AML-193 (cell line): ENCODE measurements at places on chromosomes 7 and 10.

GRCh38 chr10:69839696-69840345 lies 38.1 kb downstream of the COL13A1 start:
- DNase-seq = no peak

DNA sequence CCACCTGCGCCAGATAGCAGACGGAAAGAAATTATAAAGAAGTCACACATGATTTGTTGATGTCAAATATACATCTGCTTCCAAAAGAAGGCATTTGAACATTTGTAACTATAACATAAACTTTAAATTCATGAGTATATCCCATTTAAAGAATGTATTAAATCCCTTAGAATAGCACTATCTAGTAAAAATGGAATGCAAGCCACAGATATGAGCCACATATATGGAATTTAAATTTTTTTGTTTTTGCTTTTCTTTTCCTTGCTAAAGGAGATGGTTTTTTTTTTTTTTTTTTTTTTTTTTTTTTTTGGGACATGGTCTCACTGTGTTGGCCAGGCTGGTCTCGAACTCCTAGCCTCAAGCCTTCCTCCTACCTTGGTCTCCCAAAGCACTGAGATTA lies 730.8 kb downstream of the PHTF2 start:
- DNase-seq = no peak

GRCh38 chr10:21424459-21424861 lies 101.0 kb downstream of the SKIDA1 start:
- no peak for DNase-seq

DNA sequence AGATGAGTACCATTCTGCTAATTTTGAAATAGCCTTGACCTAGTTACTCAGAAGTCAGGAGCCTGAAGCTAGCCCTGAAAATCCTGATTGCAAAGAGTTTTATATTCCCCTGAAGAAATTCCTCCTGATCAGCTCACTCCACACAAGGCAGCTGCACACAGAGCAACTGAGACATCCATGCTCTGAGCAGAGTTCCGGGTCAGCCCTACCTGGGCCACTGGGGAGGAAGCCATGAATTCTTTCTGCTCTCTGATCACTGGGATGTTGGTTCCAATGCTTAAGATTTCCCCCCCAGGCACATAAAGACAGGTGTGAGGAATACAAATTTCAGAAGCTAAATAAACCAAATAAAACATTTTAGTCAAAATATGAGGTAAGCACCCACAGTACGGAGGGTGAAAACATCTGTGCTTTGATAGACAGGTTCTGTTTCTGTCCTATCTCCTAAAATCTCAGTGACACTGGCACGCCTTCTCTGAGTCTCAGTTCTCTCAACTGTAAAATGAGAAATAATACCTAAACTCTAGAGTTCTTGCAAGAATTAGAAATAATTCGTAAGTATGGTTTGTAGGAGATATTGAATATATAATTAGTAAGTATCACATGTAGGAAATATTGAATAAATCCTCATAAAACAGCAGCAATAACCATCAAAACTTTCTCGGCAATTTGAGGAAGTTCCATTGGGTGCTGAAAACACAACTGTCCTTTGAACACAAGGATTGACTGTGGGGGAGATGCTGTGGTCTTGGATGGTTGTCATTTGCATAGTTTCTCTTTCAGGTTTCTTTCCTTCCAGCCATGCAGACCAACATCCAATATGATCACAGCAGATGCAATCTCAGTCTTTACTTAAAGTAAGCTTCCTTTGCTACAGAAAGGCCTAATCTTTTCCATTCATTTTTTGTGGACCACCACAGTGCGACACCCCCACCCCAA lies 133.0 kb upstream of the TNS3 start:
- DNase-seq = no peak

DNA sequence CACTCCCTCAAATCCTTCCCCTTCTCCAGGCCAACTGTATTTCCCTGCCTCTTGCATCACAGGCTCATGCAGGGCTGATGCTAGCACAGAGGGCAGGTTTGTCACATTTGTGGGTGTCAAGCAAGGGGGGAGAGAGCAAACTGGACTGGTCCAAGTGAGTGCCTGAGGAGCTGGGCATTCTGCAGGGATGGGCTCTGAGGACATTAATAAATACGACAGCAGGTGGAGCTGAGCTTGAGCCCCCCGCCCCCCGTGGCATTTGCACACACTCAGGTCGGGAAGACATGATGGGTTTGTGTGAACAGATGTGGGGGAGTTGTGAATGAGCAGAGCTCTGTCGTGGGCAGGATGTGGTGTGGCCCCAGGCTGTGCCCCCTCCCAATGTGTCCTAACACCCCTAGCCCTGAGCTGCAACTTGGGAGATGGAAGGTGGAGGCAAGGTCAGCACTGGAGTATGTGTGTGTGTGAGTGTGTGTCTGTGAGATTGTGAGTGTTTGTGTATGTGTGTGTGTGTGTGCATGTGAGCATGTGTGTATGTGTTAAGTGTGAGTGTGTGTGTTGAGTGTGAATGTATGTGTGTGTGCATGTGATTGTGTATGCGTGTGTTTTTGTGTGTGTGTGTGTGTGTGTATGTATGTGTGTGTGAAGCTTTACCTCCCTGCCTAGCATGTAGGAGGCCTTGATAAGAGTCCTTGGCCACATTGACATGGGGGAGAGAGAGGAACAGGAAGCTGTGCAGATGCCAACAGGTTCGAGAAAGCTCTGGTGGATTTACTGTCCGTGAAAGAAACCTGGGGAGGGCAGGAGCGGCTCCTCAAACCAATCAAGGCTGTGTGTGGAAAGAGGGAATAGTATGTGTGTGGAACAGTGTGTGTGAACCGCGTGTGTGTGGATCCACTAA lies 9.1 kb downstream of the RASSF4 start:
- peak; percentile 79 for DNase-seq

DNA sequence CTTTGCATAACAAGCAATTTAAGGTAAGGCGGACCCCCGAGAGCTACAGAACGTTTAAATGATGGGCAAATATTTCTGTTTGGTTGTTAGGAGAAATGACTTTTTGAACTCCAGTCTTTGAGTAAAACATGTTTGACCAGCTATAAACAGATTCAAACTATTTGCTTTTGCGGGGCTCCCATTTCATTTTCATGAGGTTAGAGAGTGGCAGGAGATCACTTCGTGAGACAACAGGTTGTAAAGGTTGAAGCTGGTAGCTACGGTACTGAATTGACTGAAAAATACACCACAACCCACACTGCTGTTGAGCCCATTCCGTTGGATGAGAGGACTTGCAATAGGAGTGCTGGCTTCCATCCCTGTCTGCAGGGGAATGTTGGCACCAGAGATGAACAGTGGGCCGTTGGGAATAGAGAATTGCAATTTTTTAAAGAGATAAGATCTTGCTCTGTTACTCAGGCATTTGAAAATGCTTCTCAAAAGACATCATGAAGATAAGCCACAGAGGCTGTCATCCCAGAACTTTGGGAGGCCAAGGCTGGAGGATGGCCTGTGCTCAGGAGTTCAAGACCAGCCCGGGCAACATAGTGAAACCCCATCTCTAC lies 65.7 kb upstream of the CARD11 start:
- DNase-seq = no peak

DNA sequence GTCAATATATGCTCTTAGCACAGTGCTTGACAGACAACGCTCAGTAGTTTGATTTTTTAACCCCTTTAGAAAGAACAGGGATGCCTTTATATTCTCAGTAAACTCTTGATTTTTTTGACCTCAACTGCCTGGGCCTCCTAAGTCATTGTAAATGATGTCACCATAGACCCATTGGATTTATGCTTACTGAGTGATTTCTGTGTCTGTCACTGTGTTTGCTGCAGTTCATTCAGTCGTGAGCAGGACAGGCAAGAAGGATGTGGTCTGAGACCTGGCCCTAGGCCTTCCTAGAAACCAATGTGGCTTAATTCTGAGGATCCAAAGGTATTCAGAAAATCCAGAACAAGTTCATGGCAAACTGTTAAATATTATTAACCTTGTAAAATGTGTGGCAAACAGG lies 868.1 kb downstream of the XPNPEP1 start:
- DNase-seq = no peak

DNA sequence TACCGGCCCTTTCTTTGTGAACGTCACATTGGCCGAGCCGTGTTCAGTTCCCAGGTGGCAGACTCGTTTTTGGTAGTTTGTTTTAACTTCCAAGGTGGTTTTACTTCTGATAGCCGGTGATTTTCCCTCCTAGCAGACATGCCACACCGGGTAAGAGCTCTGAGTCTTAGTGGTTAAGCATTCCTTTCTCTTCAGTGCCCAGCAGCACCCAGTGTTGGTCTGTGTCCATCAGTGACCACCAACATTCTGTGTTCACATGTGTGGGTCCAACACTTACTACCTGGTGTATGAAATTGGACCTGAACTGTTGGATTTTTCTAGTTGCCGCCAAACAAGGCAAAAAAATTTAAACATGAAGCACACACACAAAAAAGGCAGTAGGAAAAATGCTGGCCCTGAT lies 9.9 kb upstream of the CSGALNACT2 start:
- no peak for DNase-seq

GRCh38 chr10:115026746-115027140 lies 66.4 kb upstream of the ATRNL1 start:
- DNase-seq = no peak

DNA sequence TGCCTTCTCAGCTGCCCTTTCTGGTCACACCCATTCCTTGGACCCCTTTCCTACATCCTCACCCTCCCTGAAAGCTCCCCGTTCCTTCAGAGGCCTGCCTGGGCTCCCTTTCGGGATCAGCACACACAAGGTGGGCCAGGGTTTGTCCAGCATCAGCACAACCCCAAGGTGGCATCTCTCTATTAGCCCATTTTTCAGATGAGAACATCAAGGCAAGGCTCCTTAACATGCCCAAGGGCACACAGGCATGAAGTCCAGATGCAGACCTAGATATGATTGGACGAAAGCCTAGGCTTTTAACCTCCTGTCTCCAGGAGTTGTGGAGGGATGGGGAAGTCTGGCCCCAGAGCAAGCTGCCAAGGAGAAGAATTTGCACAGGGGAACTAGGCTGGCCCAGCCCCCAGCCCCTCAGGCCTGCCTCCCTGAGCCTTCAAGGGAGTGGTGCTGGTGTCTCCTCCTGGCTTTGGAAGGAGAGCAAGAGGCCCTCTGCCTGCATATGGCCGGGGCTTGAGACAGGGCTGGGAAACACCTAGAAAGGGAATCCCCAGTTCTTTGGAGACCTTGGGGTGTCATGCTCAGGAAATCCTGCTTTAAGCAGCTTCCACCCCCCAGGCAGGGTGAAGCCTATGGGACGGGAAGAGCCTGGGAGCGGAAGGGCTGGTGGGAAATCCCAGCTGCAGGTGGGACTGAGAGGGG lies 9.0 kb upstream of the VSIR start:
- no peak for DNase-seq

DNA sequence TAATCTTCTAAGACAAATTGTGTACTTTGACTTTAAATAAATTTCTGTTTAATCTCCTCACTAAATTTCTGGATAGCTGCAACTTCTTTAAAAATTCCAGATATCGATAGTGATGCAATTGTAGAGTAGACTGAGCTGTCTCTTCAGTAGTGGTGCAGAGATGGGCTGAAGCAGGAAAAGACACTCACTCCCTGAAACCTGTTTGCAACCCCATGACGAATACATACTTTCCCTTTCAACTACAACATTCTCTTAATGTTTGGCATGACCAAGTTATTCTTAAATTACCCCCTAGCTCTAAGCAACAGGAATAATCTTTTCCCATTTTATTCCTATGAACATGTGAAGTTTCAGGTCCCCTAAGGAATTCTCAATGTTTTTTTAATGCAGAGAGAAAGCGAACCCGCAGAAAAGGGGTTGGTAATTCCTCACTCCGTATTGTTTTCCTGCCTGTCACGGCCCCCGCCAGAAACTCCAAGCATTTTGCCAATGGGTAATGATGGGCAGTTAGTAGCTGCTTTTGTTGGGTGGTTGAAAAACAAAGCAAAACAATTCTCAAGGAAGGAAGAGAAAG lies 1.3 kb downstream of the THSD7A start:
- DNase-seq = no peak

DNA sequence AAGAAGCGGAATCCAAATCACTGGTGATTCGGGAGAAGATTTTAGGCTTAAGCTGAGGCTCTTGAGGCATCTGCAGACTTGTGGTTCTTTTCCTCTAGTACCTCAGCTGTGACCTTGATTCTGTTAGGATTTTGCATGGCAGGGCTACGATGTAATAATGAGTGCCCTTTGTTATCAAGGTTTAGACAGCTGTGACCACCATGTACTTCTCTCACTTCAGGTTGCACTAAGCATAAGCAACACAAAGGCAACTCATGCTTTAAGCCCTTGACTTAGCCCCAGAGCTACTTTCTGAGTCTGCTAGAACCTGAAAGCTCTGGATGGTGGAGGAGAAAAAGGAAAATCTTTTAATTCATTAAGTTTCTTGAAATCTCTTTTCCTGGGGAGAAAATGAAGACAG lies 1052.3 kb upstream of the PHF14 start:
- no peak for DNase-seq

DNA sequence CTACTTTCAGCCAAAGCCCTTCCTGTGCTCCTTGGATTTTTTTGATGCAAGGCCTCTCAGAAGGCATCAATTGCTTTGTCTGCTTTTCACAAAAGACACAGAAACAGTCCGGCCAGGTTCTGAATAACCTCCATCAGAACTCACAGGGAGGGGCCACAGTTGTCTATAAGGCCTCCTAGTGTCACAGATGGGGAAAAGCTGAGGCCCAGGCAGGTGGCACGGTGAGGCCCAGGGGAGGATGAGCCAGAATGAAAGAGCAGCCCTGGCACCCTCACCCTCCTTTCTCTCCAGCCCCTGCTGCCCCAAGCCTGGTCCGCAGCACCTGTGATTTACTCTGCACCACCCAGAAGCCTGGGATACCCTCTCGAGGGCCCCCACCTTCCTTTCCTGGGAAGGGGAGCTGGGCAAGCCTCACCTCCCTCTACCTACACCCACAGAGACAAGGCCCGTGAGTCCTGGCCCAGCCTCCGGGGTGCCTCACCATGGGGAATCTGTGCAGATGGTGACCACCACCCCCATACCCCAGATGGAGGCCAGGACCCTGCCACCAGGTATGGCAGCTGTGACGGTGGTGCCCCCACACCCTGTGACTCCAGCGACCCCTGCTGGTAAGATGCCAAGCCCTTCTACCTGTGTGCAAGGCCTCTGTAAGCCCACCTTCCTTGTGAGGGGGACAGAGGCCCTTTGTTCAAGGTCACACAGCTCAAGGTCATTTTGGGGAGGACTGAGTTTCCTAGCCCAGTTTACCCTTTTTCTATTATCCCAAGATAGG lies 26.2 kb upstream of the ZNF467 start:
- no peak for DNase-seq

DNA sequence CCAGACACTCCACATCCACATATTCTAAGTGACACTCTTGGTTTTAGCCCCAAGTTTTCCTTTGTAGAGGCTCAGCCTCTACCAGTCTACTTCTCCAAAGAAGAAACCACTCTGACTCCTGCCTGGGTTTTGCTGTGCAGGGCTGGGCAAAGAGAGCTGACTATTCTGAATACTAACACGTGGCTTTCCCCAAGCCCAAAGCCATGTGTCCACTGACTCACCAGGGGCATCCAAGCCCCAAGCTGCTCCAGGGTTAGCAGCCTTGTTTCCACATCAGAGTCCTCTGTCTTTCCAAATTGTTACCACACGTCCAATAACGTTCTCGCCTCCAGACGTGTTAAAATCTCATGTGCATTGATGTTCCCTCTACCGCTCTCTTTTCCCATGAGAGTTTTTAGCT lies 8.7 kb downstream of the GALNTL5 start:
- DNase-seq = no peak

- DNase-seq = no peak
Measured at GRCh38 chr10:77554996-77555397, 82.6 kb downstream of the KCNMA1 start.
